Caudate nucleus (tissue), 63 donors: ENCODE measurements at places on chromosomes 1 and 21.
A peak's percentile ranks its signal among the peaks of the same experiment; 100 is the strongest.

DNA sequence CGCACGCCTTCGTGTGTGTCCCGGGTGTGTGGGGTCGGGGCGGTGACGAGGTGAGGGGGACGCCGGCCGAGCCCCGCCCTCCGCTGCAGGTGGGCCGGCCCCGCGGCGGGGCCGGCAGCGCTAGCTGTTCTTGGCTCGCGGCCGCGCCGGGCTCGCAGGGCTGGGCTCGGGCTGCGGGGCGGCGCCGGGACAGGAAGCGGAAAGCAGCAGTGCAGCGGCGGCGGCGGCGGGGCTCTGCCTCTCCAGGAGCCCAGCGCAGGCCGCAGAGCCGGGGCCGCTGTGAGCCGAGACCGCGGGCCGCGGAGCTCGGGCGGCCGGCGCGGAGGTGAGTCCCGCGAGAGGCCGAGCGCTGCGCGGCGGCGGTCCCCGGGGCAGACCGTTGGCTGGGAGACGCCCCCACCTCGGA is at the start of gene VANGL1:
Gene VANGL1, plus strand, starts transcription at position 209 of the 406 bp plus-strand sequence. CDS start 9,444 bp downstream, outside the sequence.
- DNase-seq: no peak

- no peak for DNase-seq
These were observed 51.5 kb downstream of the SYT14 start for GRCh38 chr1:209989525-209989924.

DNA sequence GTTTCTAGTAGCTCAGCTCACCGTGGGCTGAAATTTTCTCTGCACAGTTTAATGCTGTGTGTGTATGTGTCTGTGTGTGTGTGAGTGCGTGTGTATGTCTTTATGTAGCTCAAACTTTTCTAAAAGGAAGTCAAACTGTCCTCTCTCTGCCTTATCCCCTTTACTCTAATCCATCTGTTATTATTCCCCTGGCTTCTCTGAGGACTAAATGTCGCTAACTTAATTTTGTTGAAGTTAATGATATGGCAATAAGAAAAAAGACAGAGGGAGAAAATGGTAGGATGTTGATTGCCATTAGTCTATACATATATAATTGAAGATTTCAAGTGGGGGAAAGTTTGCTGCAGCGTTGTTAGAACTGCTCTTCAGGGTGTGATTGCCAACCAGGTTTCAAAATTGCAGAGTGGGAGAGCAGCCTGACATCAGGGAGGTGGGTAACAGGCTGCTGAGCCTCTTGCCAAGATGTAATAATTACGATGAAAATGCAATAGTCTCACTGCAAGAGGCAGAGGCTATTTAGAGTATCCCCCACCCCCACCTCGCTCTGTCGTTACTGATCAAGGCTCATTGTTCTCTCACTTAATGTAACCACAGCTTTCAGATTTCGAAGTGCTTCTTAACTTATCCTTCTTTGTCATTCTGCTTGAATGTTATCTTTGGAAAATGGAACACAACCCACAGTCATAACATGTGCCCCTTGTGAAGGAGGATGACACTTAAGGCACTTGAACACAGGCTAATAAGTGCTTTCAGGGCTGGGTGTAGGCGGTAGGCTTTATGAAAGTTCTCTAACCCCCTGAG is 559.0 kb upstream of the PLXNA2 start:
- DNase-seq: peak; percentile 26

DNA sequence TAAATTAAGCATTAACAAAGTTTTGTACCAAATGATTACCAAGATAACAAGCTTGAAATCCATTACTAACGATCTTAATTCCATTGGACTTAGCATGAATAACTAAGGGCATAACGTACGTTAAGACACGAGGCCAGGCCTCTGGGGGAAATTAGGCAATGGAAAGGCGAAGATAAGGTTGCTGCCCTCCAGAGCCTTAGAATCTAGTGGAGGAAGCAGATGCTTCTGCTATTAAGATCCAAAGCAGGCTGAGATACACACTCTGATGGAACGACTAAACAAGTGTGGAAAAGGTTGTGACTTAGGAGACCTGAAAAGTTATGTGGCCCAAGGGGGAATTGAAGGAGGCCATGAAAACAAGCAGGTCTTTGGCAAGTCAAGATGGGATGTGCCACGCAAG is 6.0 kb downstream of the AKNAD1 start:
- DNase-seq: no peak

- DNase-seq: no peak
These were observed 205.8 kb upstream of the EDN2 start for GRCh38 chr1:41690331-41690730.

GRCh38 chr1:201272799-201273198 is 10.5 kb upstream of the PKP1 start:
- DNase-seq: no peak

DNA sequence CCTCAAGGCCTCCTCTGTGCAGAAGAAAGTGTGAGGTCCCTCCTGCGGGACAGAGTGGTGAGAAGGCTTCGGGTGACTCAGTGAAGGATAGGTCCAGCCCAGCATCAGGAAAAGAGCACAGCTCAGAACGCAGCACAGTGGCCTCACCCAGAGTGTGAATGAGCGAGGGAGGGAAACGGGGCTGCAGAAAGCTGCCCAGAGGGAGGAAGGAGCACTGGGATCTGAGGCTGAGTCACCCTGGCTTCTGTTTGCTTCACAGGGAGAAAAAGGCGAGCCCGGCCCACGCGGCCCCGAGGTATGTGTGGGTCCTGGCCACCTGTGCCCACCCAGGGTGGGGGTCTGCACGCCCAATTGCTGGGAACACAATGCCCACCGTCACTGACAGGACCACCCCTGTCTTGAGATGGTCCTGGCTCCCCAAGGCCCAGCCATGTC is 24.3 kb downstream of the COL6A2 start:
- DNase-seq: no peak

DNA sequence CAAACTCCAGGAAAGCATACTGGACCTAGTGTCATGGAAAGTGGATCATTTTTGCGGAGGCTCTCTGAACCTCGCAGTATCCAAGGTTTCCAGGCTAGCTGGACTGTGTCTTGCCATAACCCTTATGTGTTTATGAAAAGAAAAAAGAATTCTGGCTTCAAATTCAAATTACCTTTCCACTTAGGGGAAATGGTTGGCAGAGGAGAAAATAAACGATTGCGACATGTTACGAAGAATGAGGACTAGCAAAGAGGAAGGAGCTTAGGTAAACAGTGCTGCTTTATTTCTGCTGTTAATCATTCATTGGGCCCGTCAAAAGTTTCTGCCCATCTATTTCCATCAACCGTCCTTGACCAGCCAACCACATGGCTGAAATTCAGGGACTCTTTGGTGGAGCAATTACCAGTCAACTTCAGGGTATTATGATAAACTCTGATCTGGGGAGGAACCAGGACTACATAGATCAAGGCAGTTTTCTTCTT is at the start of gene C4BPA:
Gene C4BPA, plus strand, starts transcription at position 342 of the 482 bp plus-strand sequence. CDS start 8,793 bp downstream, outside the sequence.
- DNase-seq: no peak

GRCh38 chr1:78081980-78082860 is 36.5 kb downstream of the GIPC2 start:
- DNase-seq: no peak

DNA sequence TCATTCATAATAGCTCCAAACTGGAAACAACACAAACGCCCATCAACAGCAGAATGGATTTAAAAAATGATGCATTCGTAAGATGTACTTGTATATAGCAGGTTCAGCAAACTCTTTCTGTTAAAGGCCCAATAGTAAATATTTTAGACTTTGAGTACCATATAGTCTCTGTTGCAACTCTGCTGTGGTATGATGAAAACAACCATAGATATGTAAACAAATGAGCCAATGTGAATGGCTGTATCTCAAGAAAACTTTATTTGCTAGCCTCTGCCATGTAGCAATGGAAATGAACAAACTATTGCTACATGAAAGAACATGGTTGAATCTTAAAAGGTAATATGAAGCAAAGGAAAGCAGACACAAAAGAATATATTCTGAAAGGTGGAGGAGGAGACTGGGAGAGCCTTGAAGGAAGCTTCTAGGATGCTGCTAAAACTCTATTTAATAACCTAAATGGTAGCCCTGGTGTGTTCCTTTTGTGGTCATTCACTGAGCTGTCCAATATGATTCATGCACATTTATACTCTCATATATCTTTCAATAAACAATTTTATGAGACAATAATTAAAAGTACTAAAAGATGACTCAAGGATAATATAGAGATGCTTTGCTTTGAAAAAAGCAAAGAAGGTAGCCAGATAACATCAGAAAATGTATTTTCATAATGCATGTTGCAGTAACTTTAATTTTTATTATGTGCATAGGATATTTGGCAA is 29.1 kb upstream of the FMO3 start:
- DNase-seq: no peak

- no peak for DNase-seq
These were observed 35.4 kb upstream of the RAB3GAP2 start for GRCh38 chr1:220307607-220308006.

GRCh38 chr1:183734543-183735036 is 70.3 kb upstream of the RGL1 start:
- DNase-seq: peak; percentile 3

DNA sequence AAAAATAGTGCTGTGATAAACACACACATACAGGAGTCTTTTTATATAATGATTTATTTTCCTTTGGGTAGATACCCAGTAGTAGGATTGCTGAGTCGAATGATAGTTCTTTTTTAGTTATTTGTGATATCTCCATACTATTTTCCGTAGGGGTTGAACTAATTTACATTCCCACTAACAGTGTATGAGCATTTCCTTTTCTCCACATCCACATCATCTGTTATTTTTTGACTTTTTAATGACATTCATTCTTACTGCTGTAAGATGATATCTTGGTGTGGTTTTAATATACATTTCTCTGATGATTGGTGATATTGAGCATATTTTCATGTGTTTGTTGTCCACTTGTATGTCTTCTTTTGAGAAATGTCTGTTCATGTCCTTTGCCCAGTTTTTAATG is 78.3 kb downstream of the NIBAN1 start:
- no peak for DNase-seq
